NCI-H1092 treated with DMSO at 0.1 percent for 48 hours (cell line): ENCODE measurements at places on chromosomes 11 and 22.
A peak's percentile ranks its signal among the peaks of the same experiment; 100 is the strongest.

DNA sequence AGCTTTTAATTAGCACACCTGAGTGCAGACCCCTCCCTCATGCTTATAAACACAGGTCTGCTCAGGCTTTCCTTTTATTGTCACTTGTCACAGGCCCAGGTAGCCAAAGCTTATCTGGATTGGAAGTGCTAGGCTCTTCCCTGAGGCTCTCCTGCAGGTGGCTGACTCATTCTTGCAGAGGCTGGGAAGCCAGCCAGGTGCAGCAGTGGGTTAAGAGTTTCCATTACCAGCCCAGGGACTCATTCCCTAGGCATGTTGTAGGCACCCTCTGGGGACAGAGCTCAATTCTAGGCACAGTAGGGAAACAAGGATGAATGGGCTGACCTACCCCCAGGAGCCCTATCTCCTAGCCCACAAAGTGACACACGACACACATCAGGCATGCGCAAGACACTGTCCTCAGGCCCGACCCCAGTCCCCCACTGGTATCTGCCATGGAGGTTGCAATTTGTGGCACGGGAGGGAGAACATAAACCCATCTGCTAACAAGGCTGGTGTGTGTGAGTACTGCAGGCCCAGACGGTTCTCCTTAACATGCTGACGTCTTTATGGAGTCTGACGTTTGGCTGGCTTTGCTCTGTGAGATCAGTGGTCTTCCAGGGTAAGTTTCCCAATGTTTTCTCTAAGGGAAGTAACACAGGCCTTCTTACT is 94.2 kb downstream of the ABTB2 start:
- peak; percentile 67 for DNase-seq

DNA sequence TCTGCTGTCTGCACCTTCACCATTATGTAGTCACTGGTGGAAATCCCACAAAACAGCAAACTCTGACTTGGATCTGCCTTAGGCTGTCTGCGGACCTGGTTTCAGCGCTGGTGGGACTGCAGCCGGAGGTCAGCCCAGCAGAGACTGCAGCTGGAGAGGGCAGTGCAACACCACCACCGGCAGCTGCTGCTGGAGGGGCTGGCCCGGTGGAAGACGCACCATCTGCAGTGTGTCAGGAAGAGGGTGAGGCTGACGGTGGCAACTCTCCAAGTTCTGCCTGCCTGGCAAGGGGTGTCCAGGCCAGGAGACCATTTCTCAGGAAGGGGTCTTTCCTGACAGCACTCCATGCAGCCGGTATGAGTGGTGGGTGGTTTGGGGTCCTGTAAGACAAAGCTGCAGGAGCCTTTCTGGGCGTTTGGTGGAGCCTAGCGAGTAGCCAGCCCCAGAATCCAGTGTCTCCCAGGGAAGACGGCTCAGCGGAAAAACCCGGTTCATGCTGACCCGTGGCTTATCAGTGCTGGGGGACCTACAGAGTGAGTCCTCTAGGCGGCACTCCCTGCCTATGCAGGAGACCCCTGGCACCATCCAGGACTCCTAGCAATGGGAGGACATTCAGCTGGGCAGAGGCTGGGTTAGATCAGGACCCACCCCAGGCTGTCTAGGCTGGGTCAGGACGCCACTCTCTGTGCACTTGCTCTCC is 50.8 kb downstream of the PISD start:
- DNase-seq: peak; percentile 37

GRCh38 chr22:31333641-31334040 is 12.5 kb downstream of the PATZ1 start:
- DNase-seq: no peak

- DNase-seq: no peak
Measured at GRCh38 chr11:26286472-26287066, 45.4 kb upstream of the ANO3 start.

DNA sequence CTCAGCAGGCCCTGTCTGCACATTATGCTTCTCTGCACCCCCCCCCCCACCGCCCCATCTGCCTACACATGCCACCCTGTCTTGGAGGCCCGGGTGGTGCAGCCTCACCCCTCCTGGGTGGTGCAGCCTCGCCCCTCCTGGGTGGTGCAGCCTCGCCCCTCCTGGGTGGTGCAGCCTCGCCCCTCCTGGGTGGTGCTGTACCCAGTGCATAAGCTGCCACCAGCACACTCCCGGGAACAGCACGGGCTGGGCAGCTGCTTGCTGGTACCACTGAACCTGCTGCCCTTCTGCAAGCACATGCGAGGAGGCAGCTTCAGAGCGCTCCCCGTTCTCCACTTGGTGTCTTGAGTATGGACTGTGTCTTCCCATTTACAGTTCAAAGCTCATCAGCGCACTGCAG is 69.3 kb downstream of the NCAPD3 start:
- no peak for DNase-seq

GRCh38 chr22:32874976-32875375 is 73.5 kb downstream of the TIMP3 start:
- DNase-seq: no peak

DNA sequence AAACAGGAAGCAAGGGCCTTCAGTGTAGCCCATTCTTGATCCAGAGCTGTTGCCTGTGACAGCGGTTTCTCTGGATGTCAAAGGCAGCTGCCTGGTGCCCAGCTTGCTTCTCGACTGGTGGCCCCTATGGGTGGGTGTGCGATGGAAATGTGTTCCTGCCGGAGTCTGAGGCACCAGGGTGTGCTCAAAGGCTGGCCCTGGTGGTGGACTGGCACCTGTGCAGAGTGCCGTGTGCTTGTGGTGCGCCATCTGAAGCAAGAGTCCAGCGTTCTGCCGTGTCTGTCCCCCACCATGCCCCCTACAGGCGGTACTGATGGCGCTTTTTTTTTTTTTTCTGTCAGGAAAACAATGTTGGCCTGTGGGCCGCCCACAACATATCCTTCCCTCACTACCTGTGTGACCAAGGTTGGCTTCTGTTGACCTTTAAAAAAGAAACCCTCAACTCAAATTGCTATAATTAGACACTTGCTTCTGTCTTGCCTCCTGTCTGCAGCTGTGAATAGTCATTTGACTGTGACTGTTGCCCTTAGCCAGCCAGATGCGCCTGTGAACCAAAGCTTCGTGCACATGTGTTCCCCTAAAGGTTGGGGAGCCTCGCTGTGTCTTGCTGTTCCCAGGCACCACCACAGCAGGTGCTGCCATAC is 4.7 kb upstream of the RANBP1 start:
- DNase-seq: peak; percentile 30

DNA sequence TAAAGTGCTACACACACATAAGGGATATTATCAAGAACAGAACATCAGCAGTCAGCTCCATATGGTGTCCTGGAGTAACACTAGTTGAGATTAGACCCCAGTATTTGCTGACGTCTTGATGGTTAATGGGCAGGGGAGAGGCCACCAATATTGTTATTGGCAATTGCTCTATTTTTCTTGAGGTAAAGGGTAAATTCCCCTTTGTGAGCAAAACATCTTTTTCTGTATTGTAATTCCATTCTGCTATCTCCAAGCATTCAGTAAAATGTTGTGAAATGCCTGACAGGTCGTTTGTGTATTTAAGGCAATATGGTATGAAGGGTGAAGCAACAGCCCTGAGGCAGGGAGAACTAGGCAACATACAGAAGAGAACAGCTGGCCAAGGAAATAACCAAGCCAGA is 21.9 kb downstream of the PC start:
- no peak for DNase-seq

DNA sequence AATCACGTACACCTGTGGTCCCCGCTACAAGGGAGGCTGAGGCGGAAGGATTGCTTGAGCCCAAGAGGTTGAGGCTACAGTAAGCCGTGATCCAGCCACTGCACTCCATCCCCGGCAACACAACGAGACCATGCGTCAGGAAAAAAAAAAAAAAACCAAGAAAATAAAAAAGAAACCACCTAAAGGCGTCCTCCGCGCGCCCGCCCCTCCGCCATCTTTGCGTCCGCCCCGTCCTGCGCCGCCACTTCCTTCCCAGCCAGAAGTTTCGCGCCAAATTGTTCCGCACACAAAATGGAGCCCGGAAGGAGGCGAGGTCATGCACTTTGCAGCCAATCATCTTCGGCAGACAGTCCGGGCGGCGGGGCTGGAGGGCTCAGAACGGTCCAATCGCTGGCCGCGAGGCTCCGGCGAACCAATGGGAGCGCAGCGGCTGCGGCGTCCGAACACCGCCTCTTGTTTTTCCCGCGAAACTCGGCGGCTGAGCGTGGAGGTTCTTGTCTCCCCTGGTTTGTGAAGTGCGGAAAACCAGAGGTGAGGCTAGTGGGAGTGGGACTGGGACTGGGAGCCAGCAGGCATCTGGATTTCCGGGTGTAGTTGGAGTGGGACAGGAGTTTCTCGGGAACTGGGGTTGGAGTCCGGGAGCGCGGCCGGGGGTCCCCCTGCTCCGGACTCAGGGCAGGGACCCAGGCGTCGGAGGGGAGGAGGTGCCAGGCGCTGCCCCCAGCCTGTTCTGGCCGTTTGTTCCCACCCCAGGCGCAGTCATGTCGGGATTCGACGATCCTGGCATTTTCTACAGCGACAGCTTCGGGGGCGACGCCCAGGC is at the start of gene MCM5:
Gene MCM5, plus strand, starts transcription at position 463 of the 823 bp plus-strand sequence. Its CDS starts 299 bp downstream, at position 762.
- DNase-seq: peak; percentile 98

GRCh38 chr11:36803084-36803483 is 205.0 kb upstream of the RAG2 start:
- peak; percentile 62 for DNase-seq

DNA sequence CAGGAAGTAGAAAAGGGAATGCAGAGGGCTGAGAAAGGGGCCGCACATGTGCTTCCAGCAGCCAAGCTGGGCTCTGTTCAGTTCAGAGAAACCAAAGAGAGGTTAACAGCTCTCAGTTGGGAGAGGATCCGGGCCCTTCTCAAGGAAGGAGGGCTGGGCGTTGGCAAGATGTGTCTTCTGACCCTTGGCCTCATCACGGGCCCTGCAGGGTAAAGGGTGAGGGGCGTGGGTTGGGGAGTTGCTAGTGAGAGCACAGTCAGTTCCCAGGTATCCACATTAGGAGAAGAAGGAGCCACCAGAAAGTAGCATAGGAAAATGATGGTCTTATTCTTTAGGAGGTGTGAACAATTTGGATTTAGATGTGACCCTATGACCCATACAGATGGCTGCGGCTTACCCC is 73.0 kb downstream of the OSBP2 start:
- DNase-seq: no peak

GRCh38 chr11:126716456-126717083 is 284.0 kb downstream of the KIRREL3 start:
- DNase-seq: peak; percentile 53

GRCh38 chr11:79006854-79007253 is 432.2 kb upstream of the NARS2 start:
- no peak for DNase-seq

GRCh38 chr22:42067671-42068251 is 2.9 kb downstream of the NAGA start:
- DNase-seq: no peak

DNA sequence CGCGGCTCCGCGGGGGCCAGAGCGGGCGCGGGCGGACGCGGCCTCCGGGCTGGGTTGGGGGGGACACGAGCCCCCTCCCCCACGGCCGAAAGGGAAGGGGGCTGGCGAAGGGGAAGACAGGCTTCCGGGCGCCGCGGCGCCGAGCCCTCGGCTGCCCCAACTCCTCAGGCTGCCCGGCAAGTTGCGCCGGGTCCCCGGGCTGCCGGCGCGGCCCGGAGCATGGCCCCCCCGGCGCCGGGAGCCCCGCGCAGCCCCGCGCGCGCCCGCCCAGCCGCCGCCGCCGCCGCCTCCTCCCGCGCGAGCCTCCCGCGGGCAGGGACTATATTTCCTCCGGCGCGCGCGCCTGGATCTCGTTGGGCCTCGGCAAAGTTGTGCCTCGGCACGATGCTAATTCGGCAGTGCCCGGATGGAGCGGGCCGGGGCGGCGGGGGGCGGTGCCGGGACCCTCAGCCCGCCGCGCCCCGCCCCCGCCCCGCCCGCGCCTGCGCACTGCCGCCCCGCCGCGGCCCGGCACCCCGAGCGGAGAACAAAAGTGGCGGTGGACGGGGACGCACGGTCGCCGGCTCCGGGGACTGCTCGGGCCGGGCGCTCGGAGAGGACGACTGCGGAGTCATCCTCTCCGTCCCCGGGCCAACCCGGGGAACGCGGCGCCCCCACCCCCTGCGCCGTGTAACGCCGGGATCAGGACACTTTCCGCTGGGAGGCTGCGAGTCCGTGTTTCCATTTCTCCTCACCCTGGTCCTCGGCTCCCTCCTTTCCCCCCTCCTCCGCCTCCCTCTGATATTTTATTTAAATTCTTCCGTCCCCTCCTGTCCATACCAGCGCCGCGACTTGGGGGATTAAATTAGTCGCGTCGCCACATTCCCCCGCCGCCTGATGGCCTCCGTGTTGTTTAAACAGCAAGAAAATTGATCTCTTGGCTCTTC is at the start of gene PHF21B:
Gene PHF21B, minus strand, starts transcription at position 400 of the 926 bp plus-strand sequence. CDS start 456 bp downstream, outside the sequence.
- DNase-seq: no peak

GRCh38 chr11:58652726-58653280 is 30.3 kb downstream of the CNTF start:
- DNase-seq: no peak

GRCh38 chr22:41725510-41726110 is 26.3 kb downstream of the MEI1 start:
- DNase-seq: no peak

DNA sequence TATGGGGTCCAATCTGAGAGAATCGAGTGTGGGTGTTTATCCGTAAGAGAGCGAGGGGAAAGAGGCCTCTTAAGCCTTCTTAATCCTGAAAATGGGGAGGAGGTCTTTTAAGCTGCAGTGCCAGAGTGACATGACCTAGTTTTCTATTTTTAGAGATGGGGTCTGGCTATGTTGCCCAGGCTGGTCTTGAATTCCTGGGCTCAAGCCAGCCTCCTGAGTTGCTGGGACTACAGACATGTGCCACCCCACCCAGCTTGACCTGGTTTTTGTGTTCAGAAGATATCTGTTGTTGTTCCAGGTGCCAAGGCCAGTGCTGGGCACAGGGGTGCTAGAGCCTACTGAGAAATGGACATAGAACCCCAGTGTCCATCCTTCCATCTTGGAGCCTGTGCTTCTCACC is 1.4 kb downstream of the BAD start:
- DNase-seq: no peak

- no peak for DNase-seq
Measured at GRCh38 chr11:15575409-15575808, 460.7 kb downstream of the INSC start.

GRCh38 chr11:6596239-6596877 is 7.1 kb downstream of the RRP8 start:
- DNase-seq: no peak

GRCh38 chr11:18243783-18244362 is 4.6 kb downstream of the SAA2 start:
- DNase-seq: peak; percentile 5
